ENCODE measurements at places on chromosomes 12 and 14. TPM values are rescaled to one million over a fixed set of nuclear protein-coding genes. Genes with fewer than 3 reads are reported as not detected.
A peak's percentile ranks its signal among the peaks of the same experiment; 100 is the strongest.

Gene EFS
- 11.1 TPM for total RNA-seq

Gene MARCHF9
- total RNA-seq = 13.0 TPM

Gene MIP
- not detected for total RNA-seq

Gene TSPAN8
- 4.2 TPM for total RNA-seq

Gene APOF
- not detected for total RNA-seq

Gene TAS2R7
- total RNA-seq = not detected

Gene KRT71
- 0.06 TPM for total RNA-seq

- no peaks in the 10 kb centered on the region for H3K27me3 ChIP-seq
- no peak for DNase-seq
- H3K4me1 ChIP-seq = no peaks in the 10 kb centered on the region
Observed at GRCh38 chr12:17304503-17305347, 698.8 kb upstream of the LMO3 start.

DNA sequence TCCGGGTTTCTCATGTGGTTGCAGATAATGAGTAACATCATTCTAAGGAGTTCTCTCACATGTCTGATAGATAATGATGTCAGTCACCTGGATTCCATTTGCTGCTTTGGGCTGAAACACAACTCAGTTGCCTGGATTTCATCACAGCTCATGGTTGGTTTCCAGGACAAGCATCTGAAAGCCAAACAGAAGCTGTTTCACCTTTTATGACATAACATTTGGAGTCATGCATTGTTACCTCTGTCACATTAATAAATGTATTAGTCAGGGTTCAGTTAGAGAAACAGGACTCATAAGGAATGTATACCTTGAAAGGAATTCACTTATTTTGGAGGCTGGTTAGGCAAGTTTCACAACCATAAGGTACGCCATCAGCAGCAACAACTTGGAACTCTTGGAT, 251.9 kb upstream of the ATXN7L3B start:
- no peak for DNase-seq
- H3K36me3 ChIP-seq = no peaks in the 10 kb centered on the region
- no peaks in the 10 kb centered on the region for H3K4me1 ChIP-seq

GRCh38 chr12:84661786-84662185, 250.8 kb downstream of the SLC6A15 start:
- no peaks in the 10 kb centered on the region for H3K36me3 ChIP-seq
- H3K27ac ChIP-seq = no peak overlapping the region
- H3K4me1 ChIP-seq = no peaks in the 10 kb centered on the region
- DNase-seq = no peak
- no peak overlapping the region for H3K4me3 ChIP-seq
- H3K27me3 ChIP-seq = no peaks in the 10 kb centered on the region

- no peak overlapping the region for H3K27ac ChIP-seq
- peak; percentile 43 for DNase-seq
- no peaks in the 10 kb centered on the region for H3K4me1 ChIP-seq
- no peak overlapping the region for H3K4me3 ChIP-seq
- peaks cover 2% of the 10 kb centered on the region for H3K27me3 ChIP-seq
- no peaks in the 10 kb centered on the region for H3K36me3 ChIP-seq
Observed at GRCh38 chr14:36070031-36070719, 106.3 kb downstream of the PTCSC3 start.

DNA sequence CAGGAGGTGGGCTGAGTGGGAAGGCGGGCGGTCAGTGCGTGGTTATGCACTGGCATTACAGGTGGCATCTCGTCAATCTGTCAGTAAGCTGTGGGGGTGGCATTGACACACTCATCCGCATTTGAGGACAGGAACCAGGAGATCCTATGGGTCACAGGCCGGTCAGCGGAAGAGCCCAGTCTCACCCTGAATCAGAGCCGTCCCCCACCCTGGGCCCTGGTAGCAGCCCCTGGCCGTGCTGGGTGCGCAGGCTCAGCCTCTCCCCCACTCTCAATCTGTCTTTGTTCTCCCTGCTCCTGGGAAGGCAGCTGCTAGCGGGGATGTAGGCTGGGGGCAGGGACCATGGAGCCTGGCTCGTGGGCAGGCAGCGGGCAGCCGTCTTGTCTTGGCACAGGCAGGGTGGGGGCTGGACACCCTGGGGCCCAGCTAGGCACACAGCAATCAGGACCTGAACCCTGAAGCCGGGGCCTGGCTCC, 5.1 kb downstream of the INF2 start:
- no peak overlapping the region for H3K4me3 ChIP-seq
- peaks cover 78% of the 10 kb centered on the region for H3K36me3 ChIP-seq
- peaks cover 2% of the 10 kb centered on the region for H3K27me3 ChIP-seq
- DNase-seq = peak; percentile 68

GRCh38 chr12:56119361-56119796, 1.3 kb downstream of the ZC3H10 start:
- H3K36me3 ChIP-seq = peaks cover 24% of the 10 kb centered on the region
- peak overlapping the region; percentile 100 for H3K4me3 ChIP-seq
- H3K4me1 ChIP-seq = peaks cover 20% of the 10 kb centered on the region
- H3K27me3 ChIP-seq = no peaks in the 10 kb centered on the region
- DNase-seq = no peak

GRCh38 chr12:70840656-70841350, 79.7 kb downstream of the PTPRR start:
- H3K27ac ChIP-seq = no peak overlapping the region
- DNase-seq = no peak
- no peak overlapping the region for H3K4me3 ChIP-seq
- no peaks in the 10 kb centered on the region for H3K36me3 ChIP-seq
- no peaks in the 10 kb centered on the region for H3K4me1 ChIP-seq
- H3K27me3 ChIP-seq = no peaks in the 10 kb centered on the region

DNA sequence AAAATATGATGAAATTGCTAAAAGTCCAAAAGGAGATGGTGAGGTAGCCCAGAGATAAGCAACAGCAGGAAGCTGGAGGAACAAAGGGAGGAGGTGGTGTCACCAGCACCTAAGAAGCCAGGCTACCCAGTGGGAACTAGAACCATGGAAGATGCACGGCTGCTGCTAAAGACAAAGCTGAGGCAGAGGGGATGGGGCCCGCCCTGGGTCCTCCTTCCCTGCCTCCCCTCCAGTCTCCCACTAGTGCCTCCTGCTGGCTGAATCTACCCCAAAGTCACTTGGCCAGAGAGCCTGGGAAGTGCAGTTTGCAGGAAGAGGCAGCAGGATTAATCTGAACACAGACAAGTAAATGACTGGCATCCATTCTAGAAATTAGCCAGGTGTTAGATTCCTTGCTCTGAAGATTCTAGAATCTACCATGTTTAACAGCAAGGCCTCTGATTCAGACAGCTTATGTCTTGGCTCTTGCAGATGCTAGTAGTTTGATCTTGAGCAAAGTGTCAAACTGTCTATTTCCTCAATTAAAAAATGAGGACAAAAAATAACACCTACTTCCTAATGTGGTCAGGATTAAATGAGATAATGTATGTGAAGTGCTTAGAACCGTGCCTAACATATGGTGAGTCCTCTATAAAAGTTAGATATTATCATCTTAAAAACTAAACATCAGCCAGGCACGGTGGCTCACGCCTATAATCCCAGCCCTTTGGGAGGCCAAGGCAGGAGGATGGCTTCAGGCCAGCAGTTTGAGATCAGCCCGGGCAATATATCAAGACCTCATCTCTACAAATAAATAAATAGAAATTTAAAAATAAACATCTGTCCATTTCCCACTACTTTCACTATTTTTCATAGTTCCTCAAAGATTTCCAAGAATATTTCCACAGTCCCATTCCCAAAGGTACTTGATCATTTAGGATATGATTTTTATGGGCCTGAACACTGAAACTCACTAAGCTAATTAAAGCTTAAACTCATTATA, 5.8 kb upstream of the LRP10 start:
- no peak overlapping the region for H3K27ac ChIP-seq
- no peak overlapping the region for H3K4me3 ChIP-seq
- no peaks in the 10 kb centered on the region for H3K36me3 ChIP-seq
- H3K4me1 ChIP-seq = peaks cover 5% of the 10 kb centered on the region

DNA sequence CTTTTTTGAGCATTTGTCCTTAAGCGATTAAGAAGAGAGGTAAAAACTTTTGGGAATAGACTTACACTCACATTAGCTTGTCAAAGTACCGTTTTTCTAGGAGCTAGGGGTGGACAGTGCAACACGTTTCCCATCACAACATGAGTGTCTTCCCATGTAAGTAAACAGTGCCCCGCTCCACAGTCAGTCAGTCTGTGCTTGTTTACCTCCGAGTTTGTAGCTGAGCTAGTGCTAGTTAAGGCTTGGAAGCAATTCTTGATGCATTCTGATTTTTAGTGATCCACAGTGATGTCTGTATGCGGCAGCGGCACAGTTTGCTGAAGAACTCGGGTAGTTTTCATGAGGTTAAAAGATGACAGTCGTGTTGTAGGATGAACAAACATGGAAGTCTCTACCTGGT, 941 bp downstream of the ZDHHC17 start:
- peaks cover 5% of the 10 kb centered on the region for H3K4me1 ChIP-seq
- DNase-seq = no peak
- H3K36me3 ChIP-seq = no peaks in the 10 kb centered on the region
- H3K4me3 ChIP-seq = peak overlapping the region; percentile 93
- H3K27me3 ChIP-seq = no peaks in the 10 kb centered on the region
- peak overlapping the region; percentile 98 for H3K27ac ChIP-seq

DNA sequence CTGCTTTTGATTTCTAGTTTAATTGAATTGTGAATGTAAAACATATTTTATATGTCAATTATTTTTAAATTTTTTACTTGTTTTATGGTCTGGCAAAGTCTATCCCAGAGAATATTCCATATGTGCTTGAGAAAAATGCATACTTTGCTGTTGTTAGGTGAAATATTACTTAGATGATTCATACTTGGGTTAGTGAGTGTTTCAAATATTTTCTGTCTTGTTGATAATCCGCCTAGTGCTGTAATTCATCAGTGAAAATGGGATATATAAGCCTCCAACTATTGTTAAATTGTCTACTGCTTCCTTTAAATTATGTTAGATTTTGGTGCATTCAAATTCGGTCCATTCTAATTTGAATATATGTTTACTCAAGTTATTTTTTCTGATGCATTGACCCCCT, 395.5 kb downstream of the LRFN5 start:
- no peak for DNase-seq
- no peak overlapping the region for H3K4me3 ChIP-seq
- H3K36me3 ChIP-seq = no peaks in the 10 kb centered on the region
- H3K4me1 ChIP-seq = no peaks in the 10 kb centered on the region

GRCh38 chr14:64680013-64680713, 24.1 kb upstream of the PLEKHG3 start:
- H3K36me3 ChIP-seq = no peaks in the 10 kb centered on the region
- H3K27ac ChIP-seq = peak overlapping the region; percentile 85
- no peak for DNase-seq
- H3K4me1 ChIP-seq = peaks cover 45% of the 10 kb centered on the region

GRCh38 chr14:79044894-79045624, 874.9 kb downstream of the NRXN3 start:
- DNase-seq = no peak
- H3K4me1 ChIP-seq = no peaks in the 10 kb centered on the region
- H3K36me3 ChIP-seq = no peaks in the 10 kb centered on the region
- no peak overlapping the region for H3K4me3 ChIP-seq
- H3K27me3 ChIP-seq = no peaks in the 10 kb centered on the region

- DNase-seq = no peak
- no peak overlapping the region for H3K4me3 ChIP-seq
- no peak overlapping the region for H3K27ac ChIP-seq
Observed at GRCh38 chr12:85089792-85090191, 53.6 kb downstream of the LRRIQ1 start.

- no peak overlapping the region for H3K27ac ChIP-seq
- H3K27me3 ChIP-seq = no peaks in the 10 kb centered on the region
- H3K36me3 ChIP-seq = no peaks in the 10 kb centered on the region
- DNase-seq = no peak
- no peaks in the 10 kb centered on the region for H3K4me1 ChIP-seq
Observed at GRCh38 chr14:67892466-67893100, 73.0 kb downstream of the RAD51B start.

DNA sequence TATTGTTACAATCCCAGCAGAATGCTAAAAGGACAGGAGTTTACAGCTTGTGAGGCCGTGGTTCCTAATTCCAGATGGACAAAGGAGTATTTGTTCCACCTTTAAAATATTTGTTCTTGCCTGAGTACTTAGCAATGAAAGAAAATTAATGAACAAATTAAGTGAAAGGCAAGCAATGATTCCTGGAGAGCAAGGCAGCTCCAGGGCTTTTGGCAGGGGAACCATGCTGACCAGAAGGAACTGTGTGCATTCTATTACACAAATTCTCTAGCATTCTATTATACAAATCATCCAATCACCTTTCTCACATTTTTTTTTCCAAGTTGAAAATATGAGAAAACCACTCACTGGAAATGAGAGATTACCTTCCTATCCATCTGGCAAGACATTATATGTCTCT, 1.8 kb upstream of the BMAL2 start:
- H3K27ac ChIP-seq = peak overlapping the region; percentile 16
- peak; percentile 37 for DNase-seq
- peaks cover 5% of the 10 kb centered on the region for H3K4me1 ChIP-seq
- H3K36me3 ChIP-seq = no peaks in the 10 kb centered on the region

DNA sequence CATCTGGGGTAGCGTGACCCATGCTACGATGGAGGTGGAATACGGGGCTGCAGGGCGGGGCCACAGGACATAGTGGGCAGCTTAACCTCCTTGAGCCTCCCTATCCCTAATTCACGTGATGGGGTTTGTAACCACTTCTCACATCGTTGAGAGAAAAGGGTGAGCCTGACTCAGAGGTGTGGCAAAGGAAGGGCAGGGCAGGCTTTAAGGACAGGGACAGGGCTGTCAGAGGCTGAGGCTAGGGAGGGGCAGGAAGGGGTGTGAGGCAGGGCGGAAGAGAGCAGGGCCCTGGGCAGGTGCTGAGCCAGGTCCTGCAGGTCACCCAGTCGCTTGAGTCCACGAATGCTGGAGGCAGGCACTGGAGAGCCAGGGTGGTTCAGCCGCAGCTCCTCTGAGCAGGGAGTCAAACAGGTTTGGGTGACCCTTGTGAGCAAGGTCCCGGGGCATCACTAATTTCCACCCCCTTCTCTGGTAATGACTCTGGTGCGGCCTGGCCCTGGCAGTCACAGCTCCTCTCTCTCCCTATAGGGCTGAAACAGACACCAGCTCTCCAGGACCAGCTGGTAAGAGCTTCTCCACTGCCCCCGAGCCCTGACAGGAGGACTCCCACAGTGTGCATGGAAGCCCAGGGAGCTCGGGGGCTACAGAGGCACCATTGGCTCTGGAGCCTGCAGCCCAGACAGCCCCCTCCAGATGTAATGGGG, 7.5 kb upstream of the AQP2 start:
- no peak overlapping the region for H3K27ac ChIP-seq
- no peak for DNase-seq
- H3K4me1 ChIP-seq = peaks cover 17% of the 10 kb centered on the region
- no peak overlapping the region for H3K4me3 ChIP-seq
- H3K27me3 ChIP-seq = no peaks in the 10 kb centered on the region
- H3K36me3 ChIP-seq = no peaks in the 10 kb centered on the region

- peak; percentile 43 for DNase-seq
- H3K36me3 ChIP-seq = no peaks in the 10 kb centered on the region
- no peak overlapping the region for H3K27ac ChIP-seq
Observed at GRCh38 chr14:97299661-97300060, 502.5 kb downstream of the VRK1 start.

Measured in spinal cord (tissue), 10 donors.